Naive B cell (primary cell): ENCODE measurements at places on chromosomes 6 and 20. TPM values are rescaled to one million over a fixed set of nuclear protein-coding genes. Genes with fewer than 3 reads are reported as not detected.

Gene CAGE1
- polyA plus RNA-seq = 0.26 TPM

Gene LY6G5C
- not detected for polyA plus RNA-seq

Gene LPA
- polyA plus RNA-seq = not detected

DNA sequence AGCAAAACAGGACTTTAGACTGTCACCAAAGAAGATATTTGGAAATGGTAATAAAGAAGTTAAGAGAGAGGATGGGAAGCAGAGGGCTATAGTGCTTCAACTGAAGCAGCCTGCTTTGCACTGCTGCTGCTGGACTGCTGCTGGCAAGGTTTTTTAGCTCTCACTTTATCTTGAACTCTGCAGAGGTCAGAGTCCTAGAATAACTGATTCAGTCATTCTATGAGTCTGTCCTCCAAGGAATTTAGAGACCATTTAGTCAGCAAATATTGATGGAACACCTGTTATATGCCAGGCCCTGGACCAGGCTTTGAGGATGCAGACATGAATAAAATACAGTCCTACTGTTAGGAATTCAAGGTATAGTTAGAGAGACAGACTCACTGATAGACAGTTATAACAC is 9.1 kb upstream of the SAYSD1 start:
- DNase-seq = no peak

DNA sequence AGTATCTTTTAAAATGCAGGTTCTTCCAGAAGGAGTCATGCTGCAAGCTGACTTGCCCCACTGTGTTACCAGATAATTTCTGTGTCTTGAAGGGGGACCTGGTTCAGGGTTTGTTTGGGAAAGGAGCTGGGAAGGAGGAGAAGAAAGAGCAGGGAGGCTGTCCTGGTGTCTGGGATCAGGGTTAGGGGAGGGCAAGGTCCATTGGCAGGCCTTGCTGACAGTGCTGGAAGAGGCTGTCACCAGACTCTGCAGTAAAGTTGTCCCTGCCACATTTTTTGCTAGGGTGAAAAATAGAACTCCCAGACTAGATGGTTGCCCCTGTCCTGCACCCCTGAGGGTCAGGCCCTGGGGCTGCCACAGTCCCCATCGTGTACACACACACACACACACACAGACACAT is 14.9 kb downstream of the GLP1R start:
- DNase-seq = no peak

DNA sequence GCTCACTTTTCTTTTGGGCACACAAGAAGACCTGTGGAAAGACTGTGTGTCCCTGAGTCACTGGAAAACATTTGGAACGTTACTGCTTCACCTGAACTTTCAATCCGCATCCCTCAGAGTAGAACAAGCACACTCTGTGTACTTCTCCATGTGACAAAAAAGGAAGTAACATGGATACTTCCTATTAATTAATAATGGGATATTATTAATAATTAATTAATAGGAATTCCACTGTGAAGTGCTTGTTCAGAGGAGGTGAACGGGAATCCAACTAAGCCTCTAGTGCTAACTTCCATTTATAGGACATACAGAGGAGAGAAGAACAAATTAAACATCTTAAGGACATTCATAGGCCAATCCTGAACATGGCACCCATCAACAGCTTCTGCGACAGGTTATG is 407.8 kb downstream of the SYNE1 start:
- no peak for DNase-seq

DNA sequence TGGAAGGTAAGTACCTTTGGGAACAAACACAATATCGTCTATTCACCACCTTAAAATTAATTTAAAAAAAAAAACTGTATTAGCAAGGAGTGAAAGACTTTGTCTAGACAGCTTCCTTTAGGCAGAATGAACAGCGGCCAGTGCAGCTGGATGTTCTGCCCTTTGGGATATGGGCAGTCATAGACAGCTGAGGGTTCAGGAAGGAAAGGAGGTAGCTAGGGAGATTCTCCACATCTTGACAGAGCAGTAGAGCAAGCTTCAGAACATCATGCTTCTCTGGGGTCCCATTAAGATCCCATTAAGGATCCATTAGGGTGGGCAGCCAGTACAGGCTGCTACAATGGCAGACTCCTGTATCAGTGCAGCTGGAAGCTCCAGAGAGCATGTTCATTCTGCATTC is 46.5 kb upstream of the PLCB4 start:
- no peak for DNase-seq

DNA sequence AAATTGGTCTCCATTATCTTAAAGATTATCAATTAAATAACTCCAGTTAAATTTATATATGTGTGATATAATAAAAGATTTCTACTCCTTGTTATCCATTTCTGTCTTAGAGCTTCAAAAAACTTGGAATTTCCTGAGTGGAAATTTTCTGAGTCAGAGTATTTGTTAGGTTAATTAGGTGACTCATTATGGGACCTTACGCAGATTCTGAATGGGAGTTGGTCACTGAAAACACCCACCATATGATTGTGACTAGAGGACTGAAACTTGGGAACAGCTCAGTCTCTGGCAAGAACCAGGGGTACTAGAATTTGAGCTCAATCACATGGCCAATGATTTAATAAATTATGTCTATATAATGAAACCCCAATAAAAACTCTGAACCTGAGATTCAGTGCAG is 125.4 kb upstream of the HMGCLL1 start:
- no peak for DNase-seq

GRCh38 chr20:10639737-10640556 is 33.9 kb downstream of the JAG1 start:
- no peak for DNase-seq
